Mesothelial cell of epicardium (in vitro differentiated cells): ENCODE measurements at places on chromosomes 3 and 15. TPM values are rescaled to one million over a fixed set of nuclear protein-coding genes. Genes with fewer than 3 reads are reported as not detected.

The ARL6IP5 gene
- 45.6 to 48.9 TPM (median 46.5 TPM) in 3 replicates for total RNA-seq

- DNase-seq = no peak
Observed at GRCh38 chr3:129195731-129196256, 12.1 kb upstream of the CNBP start.

The MASP1 gene
- total RNA-seq = 1.4 to 2.4 TPM (median 1.5 TPM) in 3 replicates

DNA sequence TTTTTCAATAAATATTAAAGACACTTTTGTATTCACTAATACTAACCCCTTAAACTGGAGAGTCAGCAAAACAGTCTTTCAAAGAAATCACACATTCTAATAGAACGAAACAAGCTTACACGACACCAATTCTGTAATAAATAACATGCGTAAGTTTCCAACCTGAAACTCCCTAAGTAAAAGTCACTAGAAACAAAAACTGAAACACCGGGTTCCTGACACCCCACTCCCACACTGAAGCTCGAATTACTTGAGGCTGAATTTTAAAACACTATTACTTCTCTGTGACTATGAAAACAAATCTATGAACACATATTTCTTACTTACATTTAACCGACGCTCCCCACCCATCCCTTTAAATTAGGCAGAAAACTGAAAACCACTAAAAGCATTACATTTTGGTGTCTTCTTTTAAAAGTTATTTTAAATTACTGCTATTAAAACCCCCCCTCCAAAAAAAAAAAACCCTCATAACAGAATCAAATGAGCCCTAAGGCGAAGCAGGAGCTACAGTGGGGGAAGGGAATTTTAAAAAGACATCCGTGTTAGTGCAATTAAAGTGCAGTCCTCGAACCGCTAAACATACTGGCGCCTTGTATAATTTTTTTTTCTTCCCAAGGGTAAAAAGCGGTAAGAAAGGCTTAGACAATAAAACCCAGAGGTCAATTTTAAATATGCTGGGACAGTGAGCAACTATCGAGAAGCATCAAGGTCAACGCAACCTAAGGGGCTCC is 878 bp downstream of the SPPL2A start:
- no peak for DNase-seq

DNA sequence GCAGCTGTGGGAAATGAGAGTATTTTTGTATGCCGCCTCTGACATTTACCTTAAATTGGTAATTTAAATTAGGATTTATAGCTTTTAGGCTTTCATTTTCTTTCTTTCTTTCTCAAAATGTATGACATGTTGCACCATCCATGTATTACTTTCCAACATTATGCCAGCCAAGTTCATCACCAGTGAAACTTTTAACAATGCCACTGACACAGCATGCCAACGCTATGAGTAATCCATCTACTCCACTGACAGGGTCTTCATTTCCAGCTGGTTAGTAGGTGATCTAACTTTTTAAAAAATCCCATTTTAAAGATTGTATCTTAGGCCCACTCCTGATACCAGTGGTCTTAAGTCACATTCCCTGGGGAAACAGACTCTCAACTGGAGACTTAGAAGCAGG is 21.8 kb upstream of the CLDN16 start:
- DNase-seq = no peak

The USP50 gene
- 0.61 to 1.5 TPM (median 1.2 TPM) in 3 replicates for total RNA-seq

DNA sequence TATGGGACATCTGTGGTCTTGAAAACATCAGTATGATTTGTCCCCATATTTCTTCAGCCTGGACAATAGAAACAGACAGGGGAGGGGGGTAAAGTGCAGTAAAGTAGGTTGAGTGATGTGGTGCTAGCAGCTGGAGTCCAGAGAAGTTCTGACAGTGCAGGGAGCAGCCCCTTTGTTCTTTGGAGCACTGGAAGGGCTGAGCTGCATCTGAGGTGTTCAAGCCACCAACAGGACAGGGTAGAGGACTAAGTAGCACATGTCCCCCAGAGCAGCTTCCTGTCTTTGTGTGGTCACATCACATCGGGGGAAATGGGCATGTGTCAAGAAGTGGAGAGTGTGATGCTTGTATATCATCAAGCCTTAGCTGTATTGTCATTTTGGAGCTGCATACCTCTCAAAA is 12.1 kb downstream of the MRPS22 start:
- no peak for DNase-seq

The RETNLB gene
- total RNA-seq = not detected in 3 replicates

GRCh38 chr3:116374901-116375300 is 70.4 kb downstream of the LSAMP start:
- no peak for DNase-seq
